ENCODE measurements at places on chromosomes 3 and 15.

DNA sequence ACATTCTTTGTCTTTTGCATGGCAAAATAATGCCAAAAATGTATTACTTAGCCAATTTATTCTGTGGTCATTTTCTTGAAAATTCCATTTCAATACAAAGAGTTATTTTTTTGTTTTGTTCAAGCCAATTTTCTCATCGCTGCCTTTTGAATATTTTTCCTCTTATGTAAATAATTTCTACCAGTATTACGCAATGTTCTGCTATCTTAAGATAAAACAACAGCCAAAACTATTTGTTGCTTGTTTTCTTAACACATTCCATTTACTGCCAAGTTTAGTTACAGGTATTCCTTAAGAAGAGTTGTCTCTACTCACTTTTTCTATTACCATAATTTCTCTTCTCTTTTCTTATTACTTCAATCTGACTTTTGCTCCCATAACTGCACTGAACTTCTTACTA lies 163.1 kb downstream of the ROBO1 start:
- no peak for DNase-seq

- peak; percentile 61 for DNase-seq
Measured at GRCh38 chr15:52343831-52344230, 48.2 kb upstream of the MYO5C start.

- no peak for DNase-seq
Measured at GRCh38 chr15:98785807-98786621, 137.7 kb downstream of the IGF1R start.

GRCh38 chr3:119662604-119663373 lies 2.4 kb upstream of the POPDC2 start:
- DNase-seq: peak; percentile 60

DNA sequence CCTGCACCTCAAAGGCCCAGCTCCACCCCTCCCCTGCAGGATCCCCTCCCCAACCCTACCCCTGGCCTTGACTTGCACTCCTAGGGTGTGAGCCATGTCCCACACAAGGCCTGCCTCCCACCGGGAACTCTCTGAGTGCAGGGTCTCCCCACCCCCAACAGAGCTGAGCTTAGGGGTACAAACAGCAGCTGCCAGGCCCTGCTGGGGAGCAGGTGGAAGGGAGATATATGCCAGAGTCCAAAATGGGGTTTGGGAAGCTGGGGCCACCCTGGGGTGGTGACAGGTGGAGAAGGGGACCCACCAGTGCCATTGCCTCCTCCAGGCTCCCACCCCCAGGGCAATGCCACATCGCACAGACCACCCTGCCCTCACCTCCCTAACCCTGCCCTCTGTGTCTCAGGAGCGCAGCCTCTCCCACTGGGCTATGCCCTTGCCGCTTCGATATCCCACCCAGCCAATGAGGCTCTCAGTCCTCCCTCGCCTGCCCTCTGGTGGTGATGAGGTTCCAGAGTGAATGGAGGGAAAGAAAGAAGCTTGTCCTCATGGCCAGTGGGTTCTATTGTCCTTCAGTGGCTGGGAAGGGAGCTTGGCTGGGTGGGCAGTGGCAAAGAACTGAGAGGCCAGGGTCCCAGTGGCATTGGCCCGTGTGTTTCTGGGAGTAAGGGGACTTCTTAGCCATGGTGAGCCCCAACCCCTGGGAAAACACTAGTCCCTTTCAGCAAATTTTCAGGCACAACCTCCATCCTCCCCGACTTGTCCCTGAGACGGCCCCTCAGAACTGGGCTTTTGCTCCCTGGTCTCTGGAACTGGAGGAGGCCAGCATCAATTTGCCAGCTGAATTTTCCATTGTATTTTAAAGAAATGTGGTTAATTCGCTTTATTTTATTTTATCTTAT lies 46.8 kb downstream of the CYP11A1 start:
- peak; percentile 76 for DNase-seq

DNA sequence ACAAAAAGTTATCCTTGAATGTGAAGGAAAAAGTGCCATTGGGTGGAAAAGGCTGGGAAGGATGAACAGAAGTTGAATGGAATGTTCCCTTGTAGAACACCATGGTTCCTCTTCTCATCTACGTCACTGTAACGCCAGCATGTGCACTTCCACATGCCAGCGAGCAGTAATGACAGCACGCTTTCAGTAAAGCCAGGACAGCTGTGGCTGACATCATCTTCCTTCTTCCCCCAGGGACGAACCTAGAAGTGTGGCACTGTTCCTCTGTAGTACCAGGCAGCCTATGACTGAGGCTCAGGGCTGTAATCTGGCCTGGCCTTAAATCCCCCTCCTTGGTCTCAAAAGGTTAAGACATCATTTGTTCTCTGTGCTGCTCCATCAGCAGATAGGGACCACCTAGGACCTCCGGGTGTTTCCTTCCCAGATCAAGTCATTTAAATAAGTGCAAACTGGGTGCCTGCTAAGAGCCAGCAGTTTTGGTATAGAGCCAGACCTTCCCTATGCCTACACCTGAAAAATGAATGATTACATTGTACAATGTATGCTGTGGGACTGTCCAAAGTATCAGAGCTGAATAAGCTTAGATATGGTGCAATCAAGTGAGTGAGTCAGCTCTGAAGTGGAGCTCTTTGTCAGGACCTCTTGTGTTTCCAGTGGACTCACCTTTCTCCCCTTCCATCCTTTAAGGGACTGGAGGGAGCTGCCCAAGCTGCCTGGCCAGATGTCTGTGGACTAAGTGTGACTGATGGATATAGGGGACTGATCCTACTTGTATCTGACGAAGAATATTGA lies 5.6 kb upstream of the SRPRB start:
- DNase-seq: peak; percentile 57

DNA sequence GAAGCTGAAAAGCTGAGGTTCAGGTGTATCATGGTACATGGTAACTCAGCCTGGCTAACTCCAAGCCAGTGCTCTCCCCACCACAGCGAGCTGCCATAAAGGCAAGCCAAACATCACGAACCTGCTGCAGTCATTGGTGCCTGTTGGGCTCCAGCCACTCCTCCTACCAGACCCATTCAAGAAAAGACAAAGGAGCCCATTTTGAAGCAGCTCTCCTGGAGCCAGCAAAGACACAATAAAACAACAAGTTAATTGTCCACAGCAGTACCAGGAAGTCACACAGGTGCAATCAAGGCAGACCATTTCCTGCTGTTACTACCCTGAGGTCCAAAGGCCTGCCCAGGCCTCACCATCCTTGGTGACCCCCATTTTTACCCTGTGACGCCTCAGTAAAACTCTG lies 77.6 kb downstream of the DAPK2 start:
- no peak for DNase-seq

GRCh38 chr3:166453478-166453877 lies 616.3 kb upstream of the BCHE start:
- DNase-seq: no peak

DNA sequence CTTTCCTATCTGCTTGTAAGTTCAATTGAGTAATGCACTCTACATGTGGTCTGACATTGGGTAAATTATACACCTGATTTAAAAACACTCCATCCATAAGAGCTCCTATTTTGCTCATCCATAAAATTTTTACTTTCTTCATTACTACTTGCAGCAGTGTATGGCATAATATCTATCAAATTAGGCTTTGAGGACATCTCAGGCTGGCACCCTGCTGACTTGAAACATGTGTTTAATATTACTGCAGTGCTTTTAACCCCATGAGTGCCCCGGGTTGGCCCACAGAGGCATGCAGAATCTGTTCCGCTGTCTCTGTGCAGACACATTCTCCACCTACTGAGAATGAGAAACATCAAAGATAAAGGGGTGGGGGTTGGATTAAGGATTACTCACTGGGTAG lies 249.9 kb upstream of the DNAJC19 start:
- no peak for DNase-seq
